ENCODE measurements at places on chromosomes 4 and X.

- DNase-seq, result no peak
These were observed 369.6 kb upstream of the SLC7A11 start for GRCh38 chr4:138611721-138612120.

- no peak for DNase-seq
These were observed 181.7 kb downstream of the SLC39A8 start for GRCh38 chr4:102163404-102164140.

- DNase-seq, result no peak
These were observed 68.7 kb downstream of the USP9X start for GRCh38 chrX:41153957-41154356.

DNA sequence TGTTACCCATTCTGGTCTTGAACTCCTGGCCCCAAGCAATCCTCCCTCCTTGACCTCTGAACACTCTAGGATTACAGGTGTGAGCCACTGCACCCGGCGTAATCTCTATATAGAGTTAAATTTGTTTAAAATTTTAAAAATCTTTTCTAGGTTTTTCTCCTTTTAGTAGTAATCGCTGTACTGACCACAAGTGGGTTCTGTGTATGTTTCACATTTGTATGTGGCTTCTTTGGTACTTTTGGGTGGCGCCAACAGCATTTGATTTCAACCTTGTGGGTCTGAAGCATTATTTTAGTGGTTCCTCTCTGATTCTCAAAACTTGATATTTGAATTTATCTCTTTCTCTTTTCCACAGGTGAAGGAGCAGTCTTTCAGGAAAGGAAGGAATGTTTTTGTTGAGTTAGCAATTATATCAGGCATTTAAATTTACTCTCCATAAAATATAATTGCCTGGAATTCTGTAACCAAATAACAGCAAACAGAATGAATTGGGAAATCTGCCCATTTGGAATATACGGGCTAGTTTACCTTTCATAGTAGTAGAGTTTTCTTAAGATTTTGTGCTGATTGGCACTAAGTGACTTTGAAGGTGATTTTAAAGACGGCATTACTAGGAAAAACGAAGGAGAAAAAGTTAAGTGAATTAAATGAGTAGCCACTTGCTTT is 29.5 kb downstream of the ARHGAP10 start:
- DNase-seq, result no peak

GRCh38 chr4:41214136-41214824 is at the start of gene APBB2:
Gene APBB2, minus strand, starts transcription at chr4:41214542. Its CDS starts 181,288 bp downstream, at chr4:41033254.
- no peak for DNase-seq

DNA sequence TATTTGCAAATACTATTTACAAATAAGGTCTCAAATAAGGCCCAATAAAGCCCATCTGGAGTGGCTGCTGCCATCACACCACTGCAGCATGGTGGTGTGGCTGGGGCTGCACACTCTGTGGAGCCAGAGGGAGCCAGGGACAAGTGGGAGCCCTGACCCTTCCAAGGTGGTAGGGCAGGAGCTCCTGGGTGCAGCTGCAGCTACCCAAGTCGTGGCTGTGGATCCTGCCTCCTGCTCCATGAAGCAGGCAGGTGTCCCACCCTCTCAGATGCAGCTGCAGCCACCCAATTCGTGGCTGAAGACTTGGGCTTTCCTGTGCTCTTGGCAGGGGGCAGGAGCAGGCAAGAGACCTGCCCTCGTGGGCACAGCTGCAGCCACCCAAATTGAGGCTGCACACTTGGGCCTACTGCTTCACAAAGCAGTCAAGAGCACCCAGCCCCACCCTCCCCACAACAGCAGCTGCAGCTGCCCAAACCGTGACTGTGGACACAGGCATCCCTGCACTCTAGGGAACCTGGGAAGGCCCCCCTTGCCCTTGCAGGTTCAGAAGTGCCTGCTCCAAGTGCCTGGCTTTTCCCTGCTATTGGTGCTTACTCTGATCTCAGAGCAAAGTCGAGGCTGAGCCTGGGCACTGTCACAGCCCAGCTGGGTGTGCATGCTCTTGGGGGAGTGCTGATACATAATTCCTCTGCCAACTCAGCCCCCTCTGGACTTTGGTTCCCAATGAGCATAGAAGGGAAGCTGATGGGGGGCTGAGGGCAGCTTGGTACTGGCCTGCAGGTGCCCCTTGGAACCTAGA is 614.8 kb downstream of the PCDH18 start:
- DNase-seq, result no peak

DNA sequence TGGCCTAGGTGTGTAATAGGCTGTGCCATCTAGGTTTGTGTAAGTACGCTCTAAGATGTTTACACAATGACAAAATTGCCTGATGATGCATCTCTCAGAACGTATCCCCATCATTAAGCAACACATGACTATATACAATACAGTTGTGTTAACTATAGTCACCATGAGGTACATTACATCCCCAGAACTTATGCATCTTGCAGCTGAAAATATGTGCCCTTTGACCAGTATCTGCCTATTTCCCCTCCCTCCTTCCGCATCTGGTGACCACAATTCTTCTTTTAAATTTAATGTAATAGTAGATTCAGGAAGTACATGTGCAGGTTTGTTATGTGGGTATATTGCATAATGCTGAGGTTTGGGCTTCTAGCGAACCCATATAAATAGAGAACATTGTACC is 239.8 kb upstream of the IL1RAPL1 start:
- no peak for DNase-seq

- DNase-seq, result no peak
These were observed 2.6 kb upstream of the ZNF674 start for GRCh38 chrX:46547857-46548256.

- DNase-seq, result no peak
These were observed 812 bp downstream of the FAT1 start for GRCh38 chr4:186722796-186723291.

- no peak for DNase-seq
These were observed 639.8 kb downstream of the DMD start for GRCh38 chrX:32571579-32571978.

DNA sequence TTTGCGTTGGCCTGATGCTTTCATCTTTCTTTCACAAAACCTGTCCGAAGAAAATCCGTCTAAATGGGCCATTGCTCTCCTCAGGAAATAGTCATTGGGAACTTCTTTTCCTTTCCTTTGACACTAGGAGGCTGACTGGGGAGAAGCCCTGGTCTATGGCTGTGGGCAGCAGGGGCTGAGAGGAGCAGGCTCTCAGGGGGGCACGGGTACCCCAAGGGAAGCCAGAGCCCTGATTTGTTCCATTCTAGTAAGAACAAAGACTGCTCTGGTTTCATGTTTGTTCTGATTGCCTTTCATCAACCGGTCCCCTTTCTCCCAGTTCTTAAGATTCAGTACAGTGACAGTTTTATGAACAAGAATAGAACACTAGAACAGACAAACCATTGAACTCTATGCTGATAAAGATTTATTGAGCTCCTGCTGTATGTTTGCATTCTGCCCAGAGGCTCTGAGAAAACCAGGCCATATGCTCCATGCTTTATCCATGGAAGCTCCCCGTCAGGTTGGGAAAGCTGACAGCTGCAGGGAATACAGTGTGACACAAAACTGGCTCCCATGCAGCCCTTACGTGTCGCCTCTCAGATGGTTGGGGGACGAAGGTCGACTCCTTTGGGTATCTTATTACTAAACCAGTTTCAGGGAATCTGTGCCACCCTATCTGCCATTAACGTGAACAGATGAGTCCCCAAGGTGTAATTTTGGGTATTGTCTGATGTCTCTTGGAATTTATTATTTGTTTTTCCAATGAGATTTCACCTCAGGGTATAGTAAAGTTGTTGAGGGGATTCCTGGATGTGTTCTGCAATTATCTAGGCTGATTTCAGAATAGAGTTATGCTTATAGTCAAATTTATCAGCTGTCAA is 72.4 kb upstream of the MSANTD1 start:
- DNase-seq, result no peak

GRCh38 chr4:101853028-101853427 is 62.5 kb downstream of the BANK1 start:
- no peak for DNase-seq

DNA sequence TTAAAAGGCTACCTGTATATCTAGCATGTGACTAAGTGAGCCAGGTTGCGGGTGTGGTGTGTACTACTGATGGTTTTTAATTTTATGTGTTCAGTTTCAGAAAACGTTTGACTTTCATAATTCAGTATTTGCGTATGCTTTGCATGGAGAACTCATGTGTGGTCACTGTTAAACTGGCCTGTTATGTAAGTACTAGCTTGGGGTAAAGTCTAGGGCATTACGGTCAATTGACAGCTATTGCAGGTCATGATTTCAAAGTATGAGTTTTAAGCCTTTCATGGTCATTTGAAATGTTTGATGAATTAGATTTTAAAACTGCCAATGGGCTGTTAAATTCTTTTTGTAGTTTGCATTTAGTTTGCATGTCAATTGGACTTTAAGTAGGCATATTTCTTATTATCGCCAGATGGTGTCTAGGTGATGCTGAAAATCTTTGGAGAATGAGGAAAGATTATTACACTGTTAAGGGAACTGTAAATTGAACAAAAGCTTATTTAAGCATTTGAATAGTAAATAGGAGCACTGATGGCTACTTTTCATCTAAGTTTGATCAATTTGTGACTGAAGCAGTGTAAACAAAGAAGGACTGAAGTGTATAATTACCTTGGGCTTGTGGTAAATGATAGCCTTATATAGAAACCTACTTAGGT is 563.4 kb downstream of the DACH2 start:
- no peak for DNase-seq

DNA sequence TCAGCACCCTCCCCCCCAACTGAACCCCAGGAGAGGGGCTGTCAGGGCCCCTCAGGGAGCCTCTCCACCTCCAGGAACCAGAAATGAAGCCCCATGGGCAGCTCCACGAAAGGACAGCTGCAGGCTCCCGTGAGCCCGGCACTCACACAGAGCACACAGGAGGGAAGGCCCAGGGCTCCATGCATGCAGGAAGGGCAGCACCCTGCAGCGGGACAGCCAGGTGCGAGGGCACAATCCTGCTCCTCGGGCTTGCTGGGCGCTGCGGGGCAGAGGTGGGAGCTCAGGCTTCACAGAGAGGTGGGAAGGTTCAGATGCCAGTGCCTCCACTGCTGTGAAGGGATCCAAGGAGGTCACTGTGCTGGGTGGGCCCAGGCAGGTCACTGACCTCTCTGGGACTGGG is 90.0 kb downstream of the HMX1 start:
- DNase-seq, result no peak

- DNase-seq, result no peak
These were observed 35.1 kb downstream of the EPHA5 start for GRCh38 chr4:65635051-65635821.

- DNase-seq, result no peak
These were observed at the start of gene CXCL9 for GRCh38 chr4:76007089-76007862. Gene CXCL9, minus strand, starts transcription at chr4:76007509. Its CDS starts 60 bp downstream, at chr4:76007449.

GRCh38 chrX:39613997-39614679 is 483.6 kb downstream of the BCOR start:
- peak; percentile 52 for DNase-seq

DNA sequence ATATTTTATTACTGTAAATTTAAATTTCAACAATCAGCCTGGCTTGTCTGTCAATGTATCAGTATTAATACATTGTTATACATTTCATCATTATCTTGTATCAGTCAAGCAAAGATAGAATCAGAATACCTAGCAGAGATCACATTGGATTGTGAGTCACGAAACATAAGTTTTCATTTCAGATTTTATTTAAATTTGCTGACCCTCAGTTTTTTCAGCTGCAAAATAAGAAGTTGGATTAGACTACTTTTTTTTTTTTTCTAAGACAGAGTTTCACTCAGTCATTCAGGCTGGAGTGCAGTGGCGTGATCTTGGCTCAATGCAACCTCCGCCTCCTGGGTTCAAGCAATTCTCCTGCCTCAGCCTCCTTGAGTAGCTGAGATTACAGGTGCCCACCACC is 33.4 kb upstream of the NKX3-2 start:
- no peak for DNase-seq

GRCh38 chrX:110218591-110218990 is 99.3 kb downstream of the AMMECR1 start:
- no peak for DNase-seq

- no peak for DNase-seq
These were observed 50.9 kb downstream of the PRKG2 start for GRCh38 chr4:81164126-81164525.

DNA sequence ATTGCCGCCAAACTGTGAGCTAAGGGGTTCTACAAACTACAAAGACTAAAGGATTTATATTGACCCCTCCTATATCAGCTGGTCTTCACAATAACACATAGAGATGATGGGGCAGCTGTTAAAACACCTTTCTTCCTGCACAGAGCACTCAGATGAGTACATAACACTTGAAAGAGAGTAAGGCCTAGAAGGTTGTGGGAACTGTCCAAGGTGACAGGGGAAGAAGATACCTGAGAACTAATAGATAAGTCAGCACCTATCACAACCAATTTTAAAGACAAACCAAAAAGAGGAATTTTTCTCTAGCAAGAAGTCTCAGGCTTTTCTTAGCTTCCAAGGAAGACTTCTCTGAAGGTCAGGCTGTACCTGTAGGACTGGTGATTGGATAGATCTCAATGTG is 19.1 kb upstream of the CXCL6 start:
- no peak for DNase-seq

GRCh38 chrX:50881028-50881427 is 29.5 kb upstream of the BMP15 start:
- DNase-seq, result no peak

DNA sequence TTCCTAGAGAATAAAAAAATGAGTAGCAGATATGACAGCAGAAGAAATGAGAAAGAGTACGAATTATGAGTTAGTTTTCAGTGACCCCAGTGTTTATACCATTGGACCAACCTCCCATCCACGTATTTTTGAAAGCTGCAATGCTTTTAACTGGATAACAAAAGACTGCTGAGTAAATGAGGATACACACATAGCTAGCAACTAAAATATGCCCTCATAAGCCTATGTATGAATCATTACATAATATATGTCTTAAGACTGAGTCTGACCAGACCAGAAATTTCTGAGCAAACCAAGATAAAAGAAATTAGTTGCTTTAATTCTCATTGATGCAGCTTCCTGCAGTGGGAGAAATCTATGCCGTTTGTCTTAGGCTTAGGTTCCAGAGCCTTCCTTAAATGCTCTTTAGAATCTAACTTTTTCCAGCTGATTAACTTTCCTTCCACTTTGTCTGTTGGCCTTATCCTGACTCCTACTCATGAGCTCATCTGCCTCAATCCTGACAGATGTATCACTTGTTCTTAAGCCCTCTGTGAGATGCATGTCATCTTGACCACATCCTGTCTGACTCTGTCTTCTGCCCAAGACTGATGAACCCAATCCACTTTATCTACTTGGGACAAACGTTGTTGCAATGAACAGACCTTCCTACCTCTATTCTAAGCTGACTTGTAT is 301.4 kb upstream of the AADAT start:
- no peak for DNase-seq

DNA sequence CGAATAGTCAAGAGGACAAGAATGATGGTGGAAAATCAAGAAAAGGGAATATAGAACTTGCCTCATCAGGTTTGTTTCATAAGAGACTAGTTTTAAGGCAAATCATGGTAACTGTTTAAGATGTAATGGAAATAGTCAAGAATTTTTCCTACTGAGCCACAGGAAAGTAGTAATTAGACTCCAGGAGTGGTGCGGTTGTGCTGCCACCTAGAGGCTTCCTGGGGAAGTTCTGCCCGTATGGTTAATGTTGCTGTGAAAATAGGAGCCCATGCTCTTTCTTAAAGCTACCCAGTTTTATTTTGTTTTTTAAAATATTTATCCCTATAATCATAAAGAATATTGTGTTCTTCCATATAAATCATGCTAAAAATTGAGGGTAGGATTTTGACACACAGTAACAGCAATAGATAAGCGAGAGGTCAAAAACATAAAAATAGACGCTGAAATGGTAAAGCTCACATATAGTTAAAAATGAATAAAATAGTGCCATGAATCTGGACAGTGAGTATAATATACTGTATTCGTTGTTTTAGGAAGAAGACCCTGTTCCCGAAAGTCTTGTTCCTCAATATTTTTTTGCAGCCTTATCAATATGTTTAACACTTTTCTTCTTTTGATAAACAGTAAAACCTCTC is 87.0 kb downstream of the PHOX2B start:
- no peak for DNase-seq

- DNase-seq, result no peak
These were observed 68.4 kb downstream of the ELF2 start for GRCh38 chr4:139108567-139109128.
